ENCODE measurements at places on chromosomes 3 and 15.

DNA sequence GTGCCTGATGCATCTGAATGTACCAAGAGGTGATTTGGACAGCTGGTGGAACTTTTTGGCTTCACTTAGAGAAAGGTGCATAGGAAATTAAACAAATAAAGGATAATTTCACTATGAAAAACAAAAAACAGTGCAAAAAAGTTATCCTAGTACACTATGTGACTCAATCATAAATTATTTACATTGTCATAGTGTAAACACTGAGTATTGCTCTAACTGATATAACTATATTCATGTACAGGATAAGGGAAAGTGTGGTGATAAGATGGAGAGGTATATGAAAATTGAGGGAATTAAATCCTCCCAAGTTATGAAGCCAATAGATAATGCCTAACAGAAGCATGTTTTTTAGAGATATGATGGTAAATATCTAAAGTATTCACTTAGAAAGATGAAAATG, 50.2 kb upstream of the CPNE4 start:
- no peak for DNase-seq

- DNase-seq: peak; percentile 16
Observed at GRCh38 chr3:116444819-116445310, 422 bp downstream of the LSAMP start.

DNA sequence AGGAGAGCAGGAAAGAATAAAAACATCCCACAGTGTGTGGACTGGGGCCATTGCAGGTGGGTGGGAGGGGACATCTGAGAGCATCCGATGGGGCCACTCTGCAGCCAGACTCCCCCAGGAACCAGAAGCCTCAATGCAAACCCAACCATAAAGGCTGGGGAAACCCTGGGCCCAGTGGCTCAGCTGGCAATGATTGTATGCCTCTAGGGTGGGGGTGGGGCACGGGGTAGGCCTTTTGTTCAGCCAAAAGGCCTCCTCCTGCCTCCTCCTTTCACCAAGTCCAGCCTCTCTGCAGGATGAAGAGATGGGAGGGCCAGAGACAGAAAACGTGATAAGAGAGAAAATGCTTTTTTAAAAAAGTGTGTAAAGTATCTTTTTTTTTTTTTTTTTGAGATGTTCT, 45.5 kb upstream of the HERC1 start:
- DNase-seq: no peak

- DNase-seq: peak; percentile 79
Observed at GRCh38 chr3:89113893-89114840, 6.7 kb downstream of the EPHA3 start.

GRCh38 chr3:32372213-32372490, 19.5 kb upstream of the CMTM7 start:
- DNase-seq: no peak

DNA sequence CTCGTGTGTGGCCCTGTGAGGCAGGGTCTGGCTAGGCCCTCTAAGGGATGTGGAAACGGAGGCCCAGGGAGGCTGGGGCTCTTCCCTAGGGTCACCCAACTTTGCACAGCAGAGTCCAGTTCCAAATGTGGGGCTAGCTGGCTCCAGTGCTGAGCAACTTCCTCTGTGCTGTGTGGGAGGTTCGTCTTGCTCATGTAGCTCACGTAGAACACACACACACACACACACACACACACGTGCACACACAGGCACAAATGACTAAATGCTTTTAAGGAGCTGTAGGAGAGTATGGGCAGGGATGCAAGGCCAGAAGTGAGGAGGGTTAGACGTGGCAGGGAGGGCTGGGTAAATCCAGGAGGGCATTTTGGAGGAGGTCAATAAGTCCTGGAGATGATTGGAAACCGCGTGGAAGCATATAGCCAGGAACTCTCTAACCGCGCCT, 213.8 kb downstream of the RPLP1 start:
- no peak for DNase-seq

DNA sequence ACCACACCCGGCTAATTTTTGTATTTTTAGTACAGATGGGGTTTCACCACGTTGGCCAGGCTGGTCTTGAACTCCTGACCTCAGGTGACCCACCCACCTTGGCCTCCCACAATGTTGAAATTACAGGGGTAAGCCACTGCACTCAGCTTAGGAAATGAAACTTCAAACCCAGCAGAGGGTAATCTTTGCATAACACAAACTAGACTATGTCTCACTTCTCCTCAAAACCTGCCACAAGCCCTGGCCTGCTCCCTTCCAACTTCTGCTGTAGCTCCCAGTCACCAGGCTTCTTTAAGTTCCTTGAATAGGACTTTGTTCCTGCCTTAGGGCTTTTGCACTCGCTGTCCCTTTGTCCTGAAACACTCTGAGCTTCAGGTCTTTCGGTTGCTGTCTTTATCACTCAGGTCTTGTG, 39.2 kb upstream of the SEMA4B start:
- DNase-seq: no peak

DNA sequence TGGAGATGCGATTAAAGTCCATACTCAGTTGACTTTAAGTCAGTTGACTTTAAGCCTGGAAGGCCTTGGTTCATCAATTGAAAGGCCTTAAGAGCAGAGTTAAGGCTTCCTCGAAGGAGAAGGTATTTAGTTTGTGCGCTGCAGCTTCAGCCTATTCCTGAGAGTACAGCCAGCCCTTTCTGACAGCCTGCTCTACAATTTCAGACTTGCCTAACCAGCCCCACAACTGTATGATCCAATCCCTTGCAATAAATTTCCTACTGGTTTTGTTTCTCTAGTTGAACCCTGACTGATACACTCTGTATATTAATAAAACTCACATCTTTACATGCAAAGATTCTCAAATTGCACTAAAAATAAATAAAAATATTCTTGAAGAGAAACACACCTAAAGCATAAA, 66.1 kb upstream of the RORA start:
- DNase-seq: no peak

GRCh38 chr15:89628806-89629715, 26.2 kb downstream of the KIF7 start:
- no peak for DNase-seq

DNA sequence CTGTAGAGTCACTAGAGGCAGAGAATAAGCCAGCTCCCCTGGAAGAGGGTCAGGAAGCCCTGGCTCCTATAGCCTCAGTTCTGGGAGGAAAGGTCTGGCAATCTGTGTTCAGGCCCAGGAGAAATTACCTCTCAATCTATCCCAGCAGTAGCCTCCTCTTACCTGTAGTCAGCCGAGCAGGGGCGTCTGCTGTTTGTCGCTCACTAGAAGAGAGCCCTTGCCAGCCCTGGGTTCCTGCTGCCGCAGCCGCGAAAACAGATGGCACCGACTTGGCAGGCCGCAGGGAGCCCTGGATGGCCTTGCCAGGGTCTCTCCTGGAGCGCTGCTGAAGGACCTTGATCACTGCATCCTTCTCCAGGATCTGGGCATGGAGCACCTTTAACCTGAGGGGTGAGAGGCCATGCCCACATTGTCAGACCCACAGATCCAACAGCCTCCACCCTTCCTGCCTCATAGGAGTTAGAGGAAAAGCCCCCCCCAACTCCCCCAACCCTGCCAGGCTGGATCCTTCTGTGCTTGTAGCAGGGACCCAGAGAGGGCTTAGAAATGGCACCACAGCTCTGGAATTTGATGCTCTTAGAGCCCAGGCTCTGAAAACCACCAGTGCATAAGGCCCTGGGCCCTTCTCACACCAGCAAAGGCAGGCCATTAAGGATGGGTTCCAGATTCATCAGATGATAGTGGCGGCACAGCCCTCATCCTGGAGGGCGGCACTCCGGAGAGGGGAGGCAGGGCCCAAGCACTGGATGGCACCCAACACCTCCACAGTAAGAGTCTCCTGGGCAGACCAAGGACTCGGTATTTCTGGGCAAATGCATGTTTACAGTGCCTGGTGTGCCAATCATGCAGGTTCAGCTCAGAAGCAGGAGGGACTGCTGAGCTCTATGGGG, 14.9 kb downstream of the AMOTL2 start:
- DNase-seq: no peak

DNA sequence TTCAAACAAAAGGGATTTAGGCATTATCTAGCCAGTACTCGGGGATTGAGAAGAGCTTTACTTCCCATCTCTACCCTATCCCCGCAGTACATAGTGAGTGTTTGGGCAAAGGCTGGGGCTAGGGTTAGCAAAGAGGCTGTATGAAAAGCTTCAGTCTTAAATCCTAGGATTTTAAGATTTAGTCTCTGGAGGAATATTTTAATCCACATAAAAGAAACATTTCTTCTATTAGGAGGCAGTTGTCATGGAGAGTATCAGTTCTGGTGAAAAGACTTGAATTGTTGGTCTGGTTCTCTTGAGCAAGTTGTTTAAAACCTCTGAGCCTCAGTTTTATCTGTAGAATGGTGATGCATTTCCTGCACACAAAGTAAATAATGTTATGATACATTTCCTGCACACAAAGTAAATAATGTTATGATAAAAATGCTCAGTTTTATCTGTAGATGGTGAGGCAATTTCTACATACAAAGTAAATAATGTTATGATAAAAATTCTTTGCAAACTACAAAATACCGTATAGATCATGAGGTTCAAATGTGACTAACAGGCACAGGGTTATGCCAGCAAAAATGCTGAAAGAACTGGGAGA, 53.9 kb upstream of the ZBED2 start:
- no peak for DNase-seq

DNA sequence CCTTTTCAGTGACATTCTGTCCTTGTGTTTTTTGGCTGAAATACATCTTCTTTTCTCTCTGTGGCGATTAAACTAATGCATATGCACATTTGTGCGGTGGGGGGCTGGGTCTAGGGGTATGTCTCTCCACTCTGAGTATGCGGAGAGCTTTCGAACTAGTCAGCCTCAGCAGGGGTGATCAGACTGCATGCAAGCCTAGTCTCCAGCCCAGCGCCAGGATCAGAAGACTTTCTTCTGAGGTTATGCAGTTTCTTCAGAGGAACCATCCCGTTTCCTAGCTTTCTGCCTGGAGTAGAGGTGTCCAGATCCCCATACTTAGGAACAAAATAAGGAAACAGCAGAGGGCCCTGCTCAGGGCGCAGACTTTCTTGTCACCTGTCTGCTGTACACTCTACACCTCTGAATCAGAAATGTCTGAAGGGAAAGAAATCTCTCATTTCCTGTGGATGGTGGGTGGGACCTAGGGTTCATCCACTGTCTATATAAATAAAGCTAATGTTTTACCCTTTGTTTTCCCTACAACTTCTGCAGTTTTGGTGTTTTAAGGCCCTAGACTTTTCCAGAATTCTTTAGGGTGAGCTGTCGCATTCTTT, 230.4 kb downstream of the ABHD5 start:
- DNase-seq: no peak

DNA sequence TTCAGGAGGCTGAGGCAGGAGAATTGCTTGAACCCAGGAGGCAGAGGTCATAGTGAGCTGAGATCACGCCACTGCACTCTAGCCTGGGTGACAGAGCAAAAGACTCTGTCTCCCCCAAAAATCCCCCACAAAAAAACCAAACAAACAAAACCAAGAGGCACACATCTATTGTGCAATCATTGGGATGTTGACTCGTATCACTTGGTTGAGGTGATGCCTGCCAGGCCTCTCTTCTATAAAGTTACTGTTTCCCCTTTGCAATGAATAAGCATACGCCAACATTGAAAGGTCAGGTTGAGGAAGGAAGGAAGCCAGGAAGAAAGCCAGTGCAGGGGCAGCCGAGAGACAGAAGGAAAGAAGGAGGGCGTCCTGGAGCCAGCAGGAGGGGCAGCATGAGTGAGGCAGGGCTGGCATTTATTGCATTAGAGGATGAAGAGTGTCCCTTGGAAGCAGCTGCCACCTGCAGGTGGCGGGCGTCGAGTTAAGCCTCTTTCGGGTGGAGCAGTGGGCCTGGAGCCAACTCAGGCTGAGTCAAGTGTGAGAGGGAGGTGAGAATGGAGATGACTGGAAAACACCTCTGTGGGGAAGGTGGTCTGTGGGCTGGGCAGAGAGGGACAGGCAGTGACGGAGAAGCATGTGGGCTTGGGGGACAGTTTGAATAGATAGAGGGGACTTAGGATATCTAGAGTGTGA, 8.3 kb upstream of the CSPG4 start:
- no peak for DNase-seq
